Activated T-helper 1 cell treated with anti-CD3 and anti-CD28 coated beads, Interleukin-12 subunit alpha, Interleukin-12 subunit beta, Interleukin-2, Interleukin-4 antibody, amounts not matched to agents 30 ng/mL and 10 ng/mL and 1 ng/mL, durations not matched to agents 14 hours and 24 hours and 36 hours (primary cell): ENCODE measurements at places on chromosomes 1 and 21. TPM values are rescaled to one million over a fixed set of nuclear protein-coding genes. Genes with fewer than 3 reads are reported as not detected.

GRCh38 chr1:204323887-204324286 is 35.8 kb downstream of the PLEKHA6 start:
- peak; percentile 4 for DNase-seq

- no peak for DNase-seq
Measured at GRCh38 chr1:116997066-116997465, 4.5 kb upstream of the CD101 start.

DNA sequence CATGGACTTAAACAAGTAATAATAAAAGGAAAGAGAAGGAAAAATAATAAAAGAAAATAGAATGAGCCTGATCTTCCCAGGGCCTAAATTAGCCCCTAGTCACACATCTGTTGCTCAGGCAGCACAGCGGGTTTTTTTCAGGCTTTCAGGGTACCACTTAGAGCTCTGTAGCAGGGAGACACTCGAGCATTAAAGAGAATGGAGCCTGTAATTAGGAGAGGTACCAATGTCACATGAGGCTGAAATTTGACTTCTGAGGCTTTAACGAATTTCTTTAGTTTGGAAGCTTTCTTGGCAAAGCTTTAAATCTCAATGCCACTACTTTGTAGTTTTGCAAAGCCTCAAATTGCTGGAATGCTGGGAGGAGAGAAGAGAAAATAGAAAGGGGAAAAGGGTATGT is 116.3 kb downstream of the AK5 start:
- DNase-seq = no peak

GRCh38 chr1:91526496-91526895 is 25.8 kb downstream of the CDC7 start:
- no peak for DNase-seq

The LRRC53 gene
- not detected in 2 replicates for total RNA-seq
